ENCODE measurements at places on chromosomes 3 and 15. TPM values are rescaled to one million over a fixed set of nuclear protein-coding genes. Genes with fewer than 3 reads are reported as not detected.
A peak's percentile ranks its signal among the peaks of the same experiment; 100 is the strongest.

Gene DISP2
- 27.5 TPM for total RNA-seq

DNA sequence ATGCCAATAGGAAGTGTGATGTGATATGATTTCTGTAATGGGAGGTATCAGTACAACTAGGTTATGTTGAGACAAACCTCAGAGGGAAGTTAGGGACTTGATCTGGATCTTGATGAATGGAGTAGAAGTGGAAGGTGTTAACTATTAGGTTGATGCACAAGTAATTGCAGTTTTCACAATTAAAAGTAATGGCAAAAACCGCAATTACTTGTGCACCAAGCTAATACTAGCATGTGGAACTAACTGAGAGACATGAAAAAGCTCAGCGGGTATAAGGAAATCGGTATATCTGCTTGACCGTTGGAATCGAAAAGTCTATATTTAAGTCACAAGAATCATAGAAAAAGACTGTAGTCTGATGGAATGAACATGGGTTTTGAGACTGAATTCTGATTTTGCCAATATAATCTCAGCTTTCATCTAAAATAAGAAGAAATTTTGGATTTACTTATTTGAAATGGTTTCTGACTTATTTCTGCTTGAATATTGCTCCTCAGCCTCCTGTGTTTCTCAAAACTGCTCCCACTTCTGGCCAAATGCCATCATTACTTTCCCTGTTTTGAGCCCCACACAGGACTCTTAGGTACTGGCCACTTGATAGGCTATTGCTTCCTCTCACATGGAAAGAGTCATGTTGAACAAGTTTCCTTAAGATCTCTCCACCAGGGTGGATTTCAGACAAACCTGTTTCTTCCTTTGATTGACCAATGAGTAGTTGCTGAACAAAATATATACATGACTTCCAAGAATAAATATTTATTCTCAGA, 271.5 kb upstream of the COL8A1 start:
- H3K27ac ChIP-seq, result no peak overlapping the region
- no peak overlapping the region for H3K4me3 ChIP-seq
- DNase-seq, result no peak

Gene NANOGP8
- not detected for total RNA-seq

GRCh38 chr15:74616366-74616939, 817 bp downstream of the CLK3 start:
- peak overlapping the region; percentile 74 for H3K4me3 ChIP-seq
- H3K27me3 ChIP-seq, result no peaks in the 10 kb centered on the region
- peak; percentile 79 for DNase-seq
- H3K4me1 ChIP-seq, result no peaks in the 10 kb centered on the region

DNA sequence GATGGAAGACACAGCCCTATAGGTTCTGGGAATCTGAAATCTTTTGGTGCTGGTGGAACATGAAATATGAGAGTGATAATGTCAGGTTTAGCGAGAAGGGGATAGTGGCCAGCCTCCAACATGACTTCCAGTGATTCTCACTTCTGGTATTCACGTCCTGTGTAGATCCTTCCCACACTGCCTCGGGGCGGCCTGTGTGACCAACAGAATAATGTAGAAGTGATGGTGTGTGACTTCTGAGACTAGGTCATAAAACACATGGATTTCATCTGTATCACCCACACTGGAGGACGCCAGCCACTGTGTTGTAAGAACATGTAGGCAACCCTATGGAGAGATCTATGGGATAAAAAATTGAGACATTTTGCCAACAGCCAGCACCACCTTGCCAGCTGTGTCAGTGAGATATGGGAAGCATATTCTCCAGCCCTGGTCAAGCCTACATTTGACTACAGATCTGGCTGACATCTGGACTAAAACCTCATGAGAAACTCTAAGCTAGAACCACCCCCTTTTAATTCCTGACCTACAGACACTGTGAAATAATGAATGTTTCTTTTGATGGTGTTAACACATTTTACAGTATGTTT, 25.5 kb upstream of the NUDT16 start:
- H3K27ac ChIP-seq, result no peak overlapping the region
- H3K36me3 ChIP-seq, result no peaks in the 10 kb centered on the region
- no peak for DNase-seq
- H3K27me3 ChIP-seq, result no peaks in the 10 kb centered on the region

DNA sequence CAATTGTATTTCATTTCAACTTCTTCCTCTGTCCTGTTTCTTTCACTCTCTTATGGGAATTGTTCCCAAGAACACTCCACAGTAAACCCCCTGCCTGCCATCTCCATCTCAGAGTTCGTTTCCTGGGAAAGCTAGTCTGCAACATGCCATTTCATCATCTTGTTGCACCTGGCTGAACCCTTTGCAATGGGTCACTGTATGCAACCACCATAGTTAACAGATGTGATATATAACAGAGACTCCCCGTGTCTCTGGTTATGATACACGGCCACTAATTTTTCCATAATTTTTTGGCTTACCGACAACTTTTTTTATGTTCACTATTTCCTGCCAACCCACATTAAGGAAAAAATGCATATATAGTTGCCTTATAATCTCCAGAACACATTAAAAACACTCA, 95.5 kb downstream of the CHST2 start:
- DNase-seq, result no peak
- H3K36me3 ChIP-seq, result no peaks in the 10 kb centered on the region
- H3K4me1 ChIP-seq, result no peaks in the 10 kb centered on the region
- H3K27me3 ChIP-seq, result no peaks in the 10 kb centered on the region
